ENCODE measurements at places on chromosomes 2 and 18.

DNA sequence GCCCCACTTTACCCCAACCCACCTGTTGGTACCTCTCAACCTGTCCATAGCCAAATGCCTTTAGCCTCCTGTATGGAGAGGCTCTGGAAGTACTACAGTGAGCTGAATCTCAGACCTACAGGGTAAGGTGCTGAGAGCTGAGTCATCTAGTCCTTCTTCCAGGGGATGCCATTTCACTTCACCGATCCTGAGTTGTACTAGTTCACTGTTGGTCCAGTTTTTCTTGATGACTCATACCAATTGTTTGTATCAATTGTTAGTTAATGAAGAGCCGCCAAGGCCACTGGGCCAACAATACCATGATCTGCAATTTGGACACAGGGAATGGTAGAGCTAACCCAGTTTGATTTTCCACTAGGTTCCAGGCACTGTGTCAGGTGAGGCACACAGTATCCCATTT, 257.0 kb downstream of the CLIP4 start:
- no peak for DNase-seq

GRCh38 chr2:125167820-125168219, 1142.7 kb downstream of the CNTNAP5 start:
- DNase-seq = peak; percentile 69

- no peak for DNase-seq
These were observed 10.9 kb downstream of the SERPINB5 start for GRCh38 chr18:63487676-63488075.

GRCh38 chr18:55433648-55434047, 154.3 kb downstream of the TCF4 start:
- no peak for DNase-seq

DNA sequence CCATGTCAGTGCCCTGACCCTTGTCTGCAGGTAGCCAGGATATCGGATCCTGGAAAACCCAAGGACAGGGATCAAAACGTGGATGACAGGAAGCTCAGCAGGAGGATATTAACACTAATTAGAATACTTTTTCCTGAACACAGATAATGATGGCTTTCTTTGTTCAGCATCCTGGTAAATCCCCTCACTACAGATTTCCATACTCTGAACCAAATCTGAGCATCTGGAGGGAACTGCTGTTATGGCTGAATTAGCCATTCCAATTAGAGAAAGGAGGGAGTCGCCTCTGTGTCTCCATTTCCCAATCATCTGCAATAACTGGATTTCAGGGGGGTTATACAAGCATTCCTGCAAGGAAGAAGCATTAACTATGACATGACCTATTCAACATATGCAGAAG, 24.4 kb downstream of the CXCR4 start:
- no peak for DNase-seq

GRCh38 chr2:14806613-14807012, 174.1 kb downstream of the LRATD1 start:
- no peak for DNase-seq

- no peak for DNase-seq
These were observed 624.4 kb downstream of the NYAP2 start for GRCh38 chr2:226023946-226024345.

GRCh38 chr18:51191128-51191717, 6.3 kb downstream of the MEX3C start:
- no peak for DNase-seq

GRCh38 chr2:43478412-43479086, 117.3 kb downstream of the THADA start:
- peak; percentile 43 for DNase-seq

- DNase-seq = peak; percentile 13
These were observed 163.9 kb downstream of the LDLRAD4 start for GRCh38 chr18:13382366-13382953.

DNA sequence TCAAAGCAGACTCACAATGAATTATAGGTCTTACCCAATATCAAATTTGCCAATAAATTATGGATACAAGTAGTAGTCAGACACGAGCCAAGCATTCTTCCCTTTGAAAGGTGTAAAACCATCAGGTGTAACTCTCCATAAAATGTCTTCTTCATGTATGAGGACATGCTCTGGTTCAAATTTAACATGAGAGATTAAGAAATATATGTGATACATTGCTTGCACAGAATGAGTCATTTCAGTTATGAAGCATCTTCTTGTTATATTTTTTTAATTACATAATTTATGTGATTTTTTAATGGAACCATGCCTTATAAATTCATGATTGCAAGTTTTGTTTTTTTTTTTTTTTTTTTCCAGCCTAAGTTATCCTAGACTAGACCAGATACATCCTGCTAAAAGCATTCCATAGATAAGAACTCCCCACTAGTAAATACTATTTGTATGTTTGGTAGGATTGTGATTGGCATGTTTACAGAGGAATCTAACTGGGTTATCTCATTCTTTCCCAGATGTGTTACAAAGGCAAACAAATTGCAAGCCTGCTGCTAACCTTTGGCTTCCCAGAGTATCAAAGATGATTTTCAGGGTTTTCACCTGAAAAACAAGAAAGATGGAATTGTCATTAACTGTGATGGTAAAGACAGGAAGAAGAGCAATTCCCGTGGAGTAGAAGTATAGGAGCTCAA, 621.9 kb downstream of the XIRP2 start:
- DNase-seq = no peak

- no peak for DNase-seq
These were observed 68.1 kb downstream of the OLA1 start for GRCh38 chr2:174180165-174180724.

GRCh38 chr2:904246-905024, 46.2 kb upstream of the SNTG2 start:
- no peak for DNase-seq

GRCh38 chr2:219045937-219046550, 4.7 kb upstream of the CFAP65 start:
- peak; percentile 27 for DNase-seq

GRCh38 chr2:151860613-151861146, 32.5 kb upstream of the ARL5A start:
- DNase-seq = no peak

DNA sequence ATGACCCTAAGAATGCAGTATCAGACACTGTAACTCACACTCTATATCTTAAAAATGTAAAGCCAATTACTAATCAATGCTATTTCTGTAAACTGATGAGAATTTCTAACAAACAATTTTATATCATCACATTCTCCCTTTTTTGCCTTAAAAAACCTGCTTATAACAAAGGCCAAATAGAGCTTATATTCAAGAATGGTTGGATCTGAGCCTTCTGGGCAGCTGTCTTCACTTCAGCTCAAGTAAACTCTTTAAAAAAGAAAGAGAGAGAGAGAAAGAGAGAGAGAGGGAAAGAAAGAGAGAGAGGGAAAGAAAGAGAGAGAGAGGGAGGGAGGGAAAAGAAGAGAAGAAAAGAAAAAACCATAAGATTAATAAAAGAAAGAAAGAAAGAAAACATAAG, 231.8 kb downstream of the KCNE4 start:
- DNase-seq = no peak

GRCh38 chr2:36650031-36650829, 46.3 kb upstream of the VIT start:
- peak; percentile 75 for DNase-seq

DNA sequence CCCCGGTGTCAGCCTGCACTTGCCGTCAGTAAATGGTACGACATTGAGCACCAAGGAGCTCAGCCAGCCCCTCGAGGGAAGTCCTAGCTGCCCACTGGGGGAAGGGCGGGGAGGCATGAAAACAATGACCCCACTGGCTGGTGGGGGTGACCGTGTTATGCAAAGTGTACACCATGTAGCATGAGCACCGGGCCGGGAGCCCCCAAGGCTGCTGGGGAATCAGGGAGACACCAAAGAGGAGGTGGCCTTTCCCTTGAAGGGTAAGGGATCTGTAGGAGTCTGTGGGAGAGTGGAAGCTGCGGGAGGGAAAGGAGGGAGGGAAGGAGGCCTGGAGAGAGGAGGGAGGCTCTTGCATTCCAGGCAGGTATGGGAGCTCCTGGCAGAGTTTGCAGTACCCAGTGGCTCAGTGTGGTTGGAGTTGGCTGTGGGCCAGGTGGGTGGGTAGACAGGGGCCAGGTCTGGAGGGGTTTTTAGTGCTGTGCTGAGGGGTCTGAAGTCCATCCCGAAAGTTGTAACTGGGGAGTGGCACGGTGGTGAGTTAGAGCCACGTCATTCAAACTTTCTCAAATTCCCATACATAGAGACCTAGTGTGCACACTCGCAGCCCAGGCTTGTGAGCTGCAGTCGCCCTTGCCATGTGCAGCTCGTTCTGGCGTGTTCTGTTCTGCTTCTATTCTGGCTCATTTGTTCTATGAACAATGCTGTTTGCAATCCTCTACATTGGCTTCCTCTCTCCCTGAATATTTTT, 22.4 kb downstream of the RRM2 start:
- DNase-seq = no peak

DNA sequence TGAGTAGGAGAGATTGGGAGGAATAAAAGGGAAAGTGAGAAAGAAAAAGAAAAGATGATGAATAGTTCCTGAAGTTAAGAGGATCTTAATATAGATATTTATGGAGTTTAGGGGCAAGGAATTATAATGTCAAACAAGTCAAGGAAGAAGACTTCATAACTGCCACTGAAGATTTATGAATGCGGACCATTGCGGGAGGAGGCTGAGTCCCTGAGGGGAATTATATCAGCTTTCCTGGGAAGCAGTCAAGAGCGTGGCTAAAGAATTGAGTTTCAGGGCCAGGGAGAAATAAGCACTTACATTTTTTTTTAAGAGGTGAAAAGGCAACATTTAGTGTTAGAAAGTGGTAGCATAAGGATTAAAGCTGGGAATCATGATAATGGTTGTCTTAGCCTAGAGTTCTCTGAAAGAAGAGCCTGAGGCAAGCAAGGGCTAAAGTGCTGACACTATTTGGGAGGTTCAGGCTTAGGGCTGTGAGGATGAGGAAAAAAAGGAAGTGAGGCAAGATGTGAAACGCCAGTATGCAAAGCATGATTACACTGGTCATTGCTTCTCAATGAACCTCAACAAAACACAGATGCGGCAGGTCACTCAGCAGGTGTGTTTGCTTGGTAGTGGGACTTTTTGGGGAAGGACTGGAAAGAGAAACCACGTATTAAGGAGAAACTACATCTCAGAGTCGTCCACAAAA, 217.1 kb downstream of the SLC4A3 start:
- no peak for DNase-seq

DNA sequence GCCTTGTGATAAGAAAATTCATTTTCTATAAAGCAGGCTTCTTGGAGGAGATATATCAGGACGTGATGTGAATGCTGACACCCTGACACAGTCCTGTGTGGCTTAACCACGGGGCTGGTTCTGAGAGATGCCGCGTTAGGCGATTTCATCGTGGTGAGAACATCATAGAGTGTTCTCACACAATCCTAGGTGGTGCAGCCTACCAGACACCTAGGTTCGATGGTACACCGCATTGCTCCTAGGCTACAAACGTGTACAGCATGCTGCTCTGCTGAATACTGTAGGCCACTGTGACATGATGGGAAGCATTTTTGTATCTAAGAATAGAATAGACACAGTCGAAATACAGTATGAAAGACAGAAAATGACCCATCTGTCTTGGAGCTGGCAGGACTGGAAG, 82.5 kb downstream of the TNFRSF11A start:
- DNase-seq = no peak

DNA sequence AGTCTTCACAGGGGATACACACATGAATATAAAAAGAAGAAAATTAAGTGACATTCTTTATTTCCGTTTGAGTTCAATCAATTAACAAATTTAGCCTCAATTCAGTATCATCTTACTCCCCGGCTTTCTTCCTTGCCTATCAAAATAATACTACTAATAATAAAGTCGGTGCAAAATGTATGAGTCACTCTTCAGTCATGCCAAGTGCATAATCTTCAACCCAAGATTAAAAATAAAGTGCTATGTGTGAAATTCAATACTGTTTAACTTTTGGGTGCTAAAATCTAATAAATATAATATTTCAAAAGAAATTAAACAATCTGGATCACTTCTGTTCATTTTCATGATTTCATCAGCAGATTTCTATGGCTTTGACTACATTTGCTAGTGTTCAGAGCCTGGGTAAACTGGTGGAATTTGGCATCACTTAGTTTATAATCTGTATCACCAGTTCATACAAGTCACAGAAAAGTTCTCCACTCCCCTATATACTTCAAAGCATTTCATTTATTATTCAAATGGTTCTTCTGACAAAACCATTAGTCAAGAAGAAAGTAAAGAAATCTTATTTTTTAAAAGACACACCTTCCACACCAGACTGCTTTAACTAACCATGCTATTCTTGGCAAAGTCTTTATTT, 183.6 kb downstream of the THADA start:
- DNase-seq = peak; percentile 40

DNA sequence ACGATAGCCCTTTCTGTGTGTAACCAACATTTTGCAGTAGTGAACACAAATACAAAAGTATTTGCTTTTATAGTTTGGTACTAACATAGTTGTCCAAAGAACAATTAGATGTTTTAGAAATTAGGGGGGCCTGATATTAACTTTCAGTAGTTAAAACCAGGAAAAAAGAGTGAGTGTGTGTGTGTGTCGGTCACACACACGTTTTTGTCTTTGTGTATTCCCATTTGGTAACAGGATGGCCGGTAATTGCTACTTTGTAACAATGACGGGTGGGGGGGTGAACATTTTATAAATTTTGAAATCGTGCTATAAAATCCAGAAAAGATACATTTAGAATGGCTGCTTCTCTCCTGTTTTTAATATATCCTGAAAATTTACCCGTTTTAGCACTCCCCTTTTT, 1.5 kb downstream of the PPIG start:
- DNase-seq = no peak

GRCh38 chr2:98634406-98635092, 26.2 kb downstream of the UNC50 start:
- no peak for DNase-seq

DNA sequence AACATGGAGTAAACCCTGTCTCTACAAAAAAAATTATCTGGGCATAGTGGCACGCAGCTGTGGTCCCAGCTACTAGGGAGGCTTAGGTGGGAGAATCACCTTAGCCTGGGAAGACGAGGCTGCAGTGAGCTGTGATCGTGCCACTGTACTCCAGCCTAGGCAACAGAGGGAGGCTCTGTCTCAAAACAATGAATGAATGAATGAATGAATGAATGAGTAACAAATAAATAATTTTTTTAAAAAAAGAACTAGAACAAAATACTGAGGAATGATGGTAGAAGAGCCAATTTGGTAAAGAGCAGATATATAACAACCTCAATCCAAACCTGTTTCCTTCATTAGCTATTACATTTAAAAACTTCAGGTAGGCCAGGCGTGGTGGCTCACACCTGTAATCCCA, 60.1 kb downstream of the STRN start:
- no peak for DNase-seq

- peak; percentile 91 for DNase-seq
These were observed 680.7 kb downstream of the EPHA4 start for GRCh38 chr2:220891405-220891804.

GRCh38 chr2:29114586-29114945, 649 bp upstream of the CLIP4 start:
- no peak for DNase-seq

DNA sequence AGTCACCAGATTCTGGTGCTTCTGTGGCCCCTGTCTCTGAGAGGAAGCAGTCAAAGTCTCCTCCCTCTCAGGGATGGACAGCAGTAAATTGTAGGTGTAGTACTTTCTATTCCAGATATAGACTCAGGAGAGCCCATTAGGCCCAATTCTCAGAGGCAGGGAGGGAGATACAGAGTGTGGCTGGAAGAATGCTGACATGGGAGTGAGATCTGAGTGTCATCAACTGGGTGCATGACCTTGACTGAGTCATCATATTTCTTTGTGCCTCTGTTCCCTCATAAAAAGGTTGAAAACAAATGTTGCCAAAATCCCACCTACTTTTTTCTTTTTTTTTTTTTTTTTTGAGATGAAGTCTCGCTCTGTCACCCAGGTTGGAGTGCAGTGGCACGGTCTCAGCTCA, 506.1 kb downstream of the BCL11A start:
- DNase-seq = no peak

Data from IMR-90 (cell line).